ENCODE measurements at places on chromosomes 7 and 10.

GRCh38 chr7:264541-265191 is 25.3 kb upstream of the FOXL3 start:
- no peak for DNase-seq

GRCh38 chr7:125412890-125413665 is 483.5 kb upstream of the POT1 start:
- no peak for DNase-seq

- DNase-seq, result no peak
Observed at GRCh38 chr10:36026656-36027390, 384.7 kb upstream of the FZD8 start.

DNA sequence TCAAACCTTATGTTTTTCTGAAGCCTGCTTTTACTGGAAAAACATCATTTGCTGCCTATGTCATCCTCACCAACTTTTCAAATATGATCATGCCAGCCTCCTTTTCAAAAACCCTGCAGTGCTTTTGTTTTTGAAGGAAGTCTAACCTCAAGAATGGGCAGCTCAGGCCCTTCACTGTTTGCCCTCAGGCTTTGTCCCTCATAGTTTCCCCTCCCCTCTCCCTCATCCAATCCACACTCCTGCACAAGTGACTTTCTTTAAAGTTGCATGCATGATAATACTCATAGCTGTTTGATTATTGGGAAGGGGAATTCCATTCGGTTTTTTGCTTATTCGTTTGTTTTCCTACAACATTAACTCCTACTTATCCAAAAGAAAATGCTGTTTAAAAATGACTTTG is 219.4 kb downstream of the SEMA3E start:
- no peak for DNase-seq

DNA sequence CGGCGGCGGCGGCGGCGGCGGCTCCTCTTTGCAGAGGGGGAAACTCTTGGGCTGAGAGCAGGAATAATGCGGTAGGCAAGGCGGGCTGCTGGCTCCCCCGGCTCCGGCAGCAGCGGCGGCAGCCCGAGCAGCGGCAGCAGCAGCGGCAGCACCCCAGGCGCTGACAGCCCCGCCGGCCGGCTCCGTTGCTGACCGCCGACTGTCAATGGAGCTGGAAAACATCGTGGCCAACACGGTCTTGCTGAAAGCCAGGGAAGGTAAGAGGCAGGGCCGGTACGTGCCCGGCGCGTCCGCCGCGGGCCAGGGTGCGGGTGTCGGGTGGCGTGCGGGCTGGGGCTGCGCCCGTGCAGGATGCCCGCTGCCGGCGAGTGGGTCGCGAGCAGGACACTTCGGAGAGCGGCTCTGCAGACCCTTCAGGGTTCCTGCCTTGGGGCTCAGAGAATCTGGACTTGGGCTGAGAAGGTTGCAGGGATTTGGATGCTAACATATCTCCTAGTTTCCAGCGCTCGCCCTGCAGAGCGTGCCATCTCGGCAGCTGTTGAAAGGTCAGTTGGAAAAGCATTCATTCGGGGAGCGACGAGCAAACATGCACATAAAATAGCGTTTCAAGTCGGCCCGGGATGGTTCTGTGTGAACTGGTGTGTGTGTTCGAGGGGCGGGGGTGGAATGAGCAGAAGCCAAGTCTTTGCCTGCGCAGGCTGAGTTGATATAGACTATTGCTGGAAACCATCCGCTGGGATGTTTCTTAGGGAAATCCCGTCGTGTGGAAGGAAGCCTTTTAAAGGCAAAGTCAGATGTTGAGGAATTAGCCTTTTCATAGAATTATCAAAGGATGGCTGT is 562 bp downstream of the GRK5 start:
- no peak for DNase-seq

GRCh38 chr10:20007426-20007825 is 191.2 kb downstream of the PLXDC2 start:
- DNase-seq, result no peak

DNA sequence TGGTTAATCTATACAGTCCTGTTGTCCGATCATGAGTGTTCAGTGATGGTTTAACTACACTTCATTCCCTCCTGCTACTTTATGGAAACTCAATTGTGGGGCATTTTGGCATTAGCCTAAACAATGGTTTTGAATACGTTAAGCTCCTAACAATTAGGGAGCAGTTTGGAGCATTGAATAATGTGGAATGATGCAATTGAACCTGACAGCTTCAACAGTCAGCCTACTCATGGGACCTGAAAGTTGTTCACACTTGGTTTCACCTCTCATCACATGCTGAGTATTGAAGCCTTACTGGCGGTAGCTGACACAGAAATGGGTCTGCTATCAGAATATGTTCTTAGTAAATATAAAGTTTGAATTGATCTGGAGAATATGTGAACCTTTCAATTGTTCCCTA is 186.1 kb downstream of the MLLT10 start:
- DNase-seq, result no peak

GRCh38 chr7:148391591-148391990 is 199.0 kb upstream of the C7orf33 start:
- no peak for DNase-seq

DNA sequence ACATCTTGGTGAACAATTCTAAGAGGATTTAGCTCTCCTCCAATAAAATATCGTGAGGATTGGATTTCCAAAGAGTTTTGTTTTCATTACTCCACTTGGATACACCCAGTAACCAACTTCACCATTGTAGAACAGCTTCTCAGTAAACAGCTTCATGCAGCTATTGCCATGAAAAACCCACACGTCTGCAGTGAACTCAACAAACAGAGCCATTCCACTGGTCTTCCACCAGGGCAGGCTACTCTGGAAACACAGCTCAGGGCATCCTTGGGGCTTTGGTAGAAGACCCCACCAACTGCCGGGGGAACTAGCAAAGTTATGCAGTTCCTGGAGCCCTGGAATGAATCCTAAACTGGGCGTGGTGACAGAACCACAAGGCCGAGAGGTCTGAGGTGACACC is 77.4 kb downstream of the CALN1 start:
- no peak for DNase-seq

DNA sequence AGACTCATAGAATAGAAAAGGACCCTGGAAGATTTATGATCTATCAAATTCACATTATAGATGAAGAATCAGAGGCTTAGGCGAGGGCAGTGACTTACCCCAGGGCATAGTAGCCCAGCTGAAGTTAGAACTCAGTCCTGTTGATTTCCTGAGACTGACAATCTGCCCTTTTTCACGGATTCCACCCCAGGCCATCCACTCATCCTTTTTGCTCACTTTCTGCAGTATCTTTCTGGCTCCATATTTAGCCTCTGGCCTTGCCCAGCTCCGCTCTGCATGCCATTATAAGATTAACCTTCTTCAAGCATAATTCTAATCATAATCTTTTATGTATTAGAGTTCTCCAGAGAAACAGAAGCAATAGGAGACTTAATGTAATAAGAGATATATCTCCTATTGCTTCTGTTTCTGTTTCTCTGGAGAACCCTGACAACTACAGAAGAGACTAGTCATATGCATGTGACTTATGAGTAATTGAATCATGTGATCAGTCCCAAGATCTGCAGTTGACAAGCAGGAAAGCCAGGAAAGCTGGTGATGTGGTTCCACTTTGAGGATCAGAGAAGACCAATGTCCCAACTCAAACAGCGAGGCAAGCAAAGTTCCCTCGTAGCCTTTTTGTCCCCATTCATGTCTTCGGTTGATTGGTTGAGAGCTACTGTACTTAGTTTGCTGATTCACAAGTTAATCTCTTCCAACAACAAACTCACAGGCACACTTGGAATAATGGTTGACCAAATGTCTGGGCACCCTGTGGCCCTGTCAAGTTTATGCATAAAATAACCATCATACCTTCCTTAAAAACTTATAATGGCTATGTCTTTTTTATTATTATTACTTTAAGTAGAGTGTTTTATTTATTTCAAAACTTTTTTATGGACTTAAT is 412.1 kb downstream of the SUGCT start:
- no peak for DNase-seq

- DNase-seq, result no peak
Observed at GRCh38 chr10:80602881-80603280, 65.2 kb downstream of the SH2D4B start.

DNA sequence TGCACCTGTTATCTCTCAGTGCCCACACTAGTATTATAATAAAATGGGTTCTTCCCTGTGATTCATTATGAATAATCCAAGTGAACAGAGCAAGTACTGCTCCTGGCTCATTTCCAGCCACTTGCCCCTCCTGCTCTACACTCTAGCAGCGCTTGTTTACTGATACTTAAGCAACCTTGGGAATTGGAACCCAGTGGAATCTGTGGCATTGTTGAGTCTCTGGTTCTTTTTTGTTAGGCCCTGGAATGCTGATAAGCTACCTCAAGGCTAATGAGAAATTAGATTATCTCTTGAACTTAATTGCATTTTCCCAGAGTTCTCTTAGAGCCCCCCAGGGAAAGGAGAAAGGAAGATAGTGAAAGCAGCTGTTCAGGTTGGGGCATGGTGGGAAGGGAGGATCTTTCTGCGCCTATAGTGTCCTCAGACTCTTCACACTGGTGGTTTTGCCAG is 34.0 kb downstream of the PRKAR2B start:
- no peak for DNase-seq

DNA sequence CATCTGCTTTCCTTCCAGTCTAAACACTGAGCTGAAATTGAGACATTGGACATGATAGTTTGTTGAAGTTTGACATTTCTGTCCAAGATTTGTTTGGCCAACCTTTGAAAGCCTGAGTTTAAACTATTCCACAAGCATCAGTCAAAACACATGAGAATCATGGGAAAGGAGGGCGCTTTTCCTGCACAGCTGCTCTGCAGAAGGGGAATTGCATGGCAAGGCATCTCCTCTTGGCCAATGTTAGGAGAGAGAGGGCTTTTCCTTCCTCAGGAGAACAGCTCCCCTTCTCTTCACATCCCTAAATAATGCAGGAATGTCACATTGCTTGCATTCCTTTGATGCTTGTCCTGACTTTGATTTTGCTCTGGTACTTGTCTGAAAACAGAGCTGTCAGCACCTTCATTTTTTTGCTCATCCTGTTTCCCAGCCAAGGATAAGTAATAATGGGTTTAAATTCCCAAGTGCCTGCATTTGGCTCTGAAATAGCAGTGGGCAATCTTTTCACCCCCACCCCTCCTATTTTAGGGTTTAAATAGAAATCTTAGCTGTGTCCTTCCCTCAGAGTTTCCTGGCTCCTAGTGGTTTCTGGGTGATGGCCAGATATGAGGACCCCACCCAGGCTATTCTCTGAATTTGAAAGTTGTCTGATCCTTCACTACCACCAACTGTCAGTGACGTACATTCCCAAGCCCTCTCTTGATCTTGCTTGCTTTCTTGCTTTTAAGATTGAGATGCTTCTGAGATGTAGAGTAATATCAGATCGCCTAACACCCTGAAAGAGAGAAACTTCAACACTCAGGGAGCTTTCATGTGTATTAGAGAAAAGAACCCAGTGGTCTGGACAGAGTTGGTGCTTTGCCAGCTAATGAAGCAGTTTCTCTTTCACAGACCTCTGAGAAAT is 75.2 kb upstream of the NPVF start:
- no peak for DNase-seq

DNA sequence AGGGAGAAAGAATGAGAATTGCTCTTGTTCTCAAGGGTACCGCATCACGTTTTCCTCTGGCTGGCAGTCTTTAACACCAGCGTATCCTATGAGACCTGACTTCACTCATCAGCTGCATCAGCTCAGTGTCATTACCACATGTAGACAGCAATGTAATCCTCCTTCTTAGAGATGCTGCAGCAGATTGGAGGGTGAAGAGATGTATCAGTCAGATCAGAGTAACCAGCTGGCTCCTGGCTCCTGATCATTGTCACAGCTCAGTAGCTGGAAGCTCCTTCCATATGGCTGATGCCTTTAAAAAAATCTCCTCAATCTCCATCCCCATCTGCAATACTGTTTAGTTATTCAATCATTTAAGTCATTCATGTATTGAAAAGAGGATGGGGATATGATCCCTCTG is 39.7 kb upstream of the EPHB6 start:
- DNase-seq, result no peak

- no peak for DNase-seq
Observed at GRCh38 chr7:75688200-75689136, 50.3 kb downstream of the HIP1 start.

GRCh38 chr7:138538518-138538917 is 78.5 kb downstream of the TRIM24 start:
- DNase-seq, result no peak

DNA sequence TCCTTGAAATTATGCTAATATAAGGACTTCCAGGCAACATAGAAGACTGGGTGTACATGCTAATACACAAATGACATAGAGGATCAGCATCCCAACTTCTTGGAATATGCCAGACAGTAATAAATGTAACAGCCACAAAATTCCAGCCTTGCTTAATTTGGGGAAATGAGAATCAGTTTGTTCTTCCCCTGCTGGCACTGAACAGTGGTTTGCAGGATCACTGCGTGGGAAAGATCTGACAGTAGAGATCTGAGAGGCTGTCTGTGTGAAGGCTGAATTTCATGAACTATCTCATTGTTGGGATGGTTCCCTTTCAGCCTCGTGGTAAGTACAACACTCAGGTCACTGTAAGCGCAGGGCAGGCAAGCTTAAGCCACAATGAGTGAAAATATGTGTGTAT is 1078.0 kb downstream of the LRMDA start:
- DNase-seq, result no peak

GRCh38 chr10:80253266-80253962 is 36.0 kb downstream of the MAT1A start:
- no peak for DNase-seq

DNA sequence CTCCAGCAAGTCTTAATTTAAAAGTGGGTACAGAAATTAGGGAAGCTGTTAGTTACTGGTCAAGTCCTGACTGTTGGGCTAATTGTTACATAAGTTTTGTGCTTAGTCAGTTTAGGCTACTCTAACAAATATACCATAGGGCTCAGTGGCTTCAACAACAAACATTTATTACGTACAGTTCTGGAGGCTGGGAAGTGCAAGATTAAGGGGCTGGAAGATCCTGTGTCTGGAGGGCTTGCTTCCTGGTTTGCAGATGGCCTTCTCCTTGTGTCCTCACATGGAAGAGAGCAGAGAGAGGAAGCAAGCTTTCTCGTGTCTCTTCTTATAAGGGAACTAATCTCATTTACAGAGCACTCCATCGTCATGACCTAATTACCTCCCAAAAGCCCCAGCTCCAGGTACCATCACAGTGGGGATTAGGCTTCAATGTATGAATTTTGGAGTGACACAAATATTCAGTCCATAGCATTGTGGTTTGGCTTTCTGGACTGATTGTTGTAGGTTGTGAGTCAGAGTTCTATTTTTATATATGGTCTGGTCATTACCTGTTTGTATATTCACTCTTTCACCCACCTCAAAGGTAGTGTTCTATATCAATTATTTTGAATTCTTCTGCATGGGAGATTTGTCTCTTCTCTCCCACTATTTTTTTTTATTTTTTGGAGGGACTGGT is 17.1 kb downstream of the ST7 start:
- no peak for DNase-seq

DNA sequence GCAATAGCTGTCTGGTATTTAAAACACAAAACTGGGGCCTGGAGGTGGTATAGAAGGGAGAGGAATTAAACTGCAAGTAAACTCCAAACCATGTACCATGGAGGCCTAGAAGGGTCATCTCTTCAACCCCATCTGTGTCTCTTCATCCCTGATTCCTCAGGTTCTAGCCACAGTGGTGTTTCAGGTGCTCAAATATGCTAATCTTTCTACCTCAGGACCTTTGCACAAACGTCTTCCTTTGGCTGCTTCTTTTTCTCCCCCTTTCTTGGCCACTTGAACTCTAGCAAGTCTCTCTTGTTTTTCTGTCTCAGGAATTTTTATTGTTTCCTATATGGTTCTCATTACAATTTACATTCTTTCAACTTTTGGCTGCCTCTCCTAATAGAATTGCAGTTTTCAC is 25.6 kb upstream of the MTPN start:
- DNase-seq, result no peak
